HT1080 (cell line): ENCODE measurements at places on chromosomes 4 and X. TPM values are rescaled to one million over a fixed set of nuclear protein-coding genes. Genes with fewer than 3 reads are reported as not detected.

GRCh38 chr4:147863808-147864472 lies 132.1 kb downstream of the ARHGAP10 start:
- DNase-seq: no peak

Gene ARR3
- total RNA-seq: not detected in 2 replicates

- no peak for DNase-seq
Observed at GRCh38 chrX:47235691-47236103, 2.9 kb downstream of the USP11 start.

GRCh38 chr4:92265021-92265420 lies 38.7 kb upstream of the GRID2 start:
- no peak for DNase-seq

Gene MEPE
- not detected in 2 replicates for total RNA-seq

Gene CLCN4
- 0.03 and 0.08 TPM in 2 replicates for total RNA-seq

Gene PAGE5
- 254 and 341 TPM in 2 replicates for total RNA-seq

GRCh38 chrX:30948051-30948450 lies 59.0 kb upstream of the TAB3 start:
- DNase-seq: no peak

DNA sequence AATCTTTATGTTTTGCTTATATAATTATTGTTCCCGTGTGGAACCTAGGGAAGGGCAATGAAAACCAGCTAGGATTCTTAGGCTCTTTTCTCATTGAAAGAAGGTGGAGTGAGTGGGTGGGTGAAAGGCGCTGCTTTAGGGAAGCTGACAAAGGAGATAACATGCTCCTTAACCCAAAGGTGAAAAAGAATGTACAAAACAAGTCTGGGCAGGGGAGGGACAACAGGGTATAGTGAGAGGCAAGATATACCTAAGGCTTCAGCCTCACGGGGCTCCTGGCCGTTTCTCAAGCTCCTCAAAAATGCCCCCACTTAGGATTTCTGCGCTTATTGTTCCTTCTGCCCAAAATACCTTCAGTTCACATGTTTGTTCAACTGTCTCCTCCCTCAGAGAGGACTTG lies 1.8 kb downstream of the SH2D1A start:
- no peak for DNase-seq

DNA sequence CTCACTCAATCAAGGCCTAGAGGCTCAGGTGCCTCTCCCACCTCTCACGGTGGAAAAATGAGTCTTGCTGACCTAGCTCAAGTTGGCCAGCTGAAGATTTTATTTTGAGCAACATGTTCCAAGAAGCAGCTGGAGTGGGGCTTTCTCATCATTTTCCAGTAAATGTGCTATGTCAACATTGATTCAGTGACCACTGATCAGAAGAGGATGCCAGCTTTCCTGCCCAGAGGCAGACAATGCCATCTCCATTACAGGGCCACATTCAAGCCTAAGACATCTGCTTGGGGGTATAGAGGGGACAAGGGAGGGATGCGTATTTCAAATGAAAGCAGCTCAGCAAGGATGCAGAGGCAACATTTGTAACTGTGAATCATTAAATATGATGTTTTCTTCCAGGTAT lies 3.0 kb downstream of the MEPE start:
- no peak for DNase-seq

DNA sequence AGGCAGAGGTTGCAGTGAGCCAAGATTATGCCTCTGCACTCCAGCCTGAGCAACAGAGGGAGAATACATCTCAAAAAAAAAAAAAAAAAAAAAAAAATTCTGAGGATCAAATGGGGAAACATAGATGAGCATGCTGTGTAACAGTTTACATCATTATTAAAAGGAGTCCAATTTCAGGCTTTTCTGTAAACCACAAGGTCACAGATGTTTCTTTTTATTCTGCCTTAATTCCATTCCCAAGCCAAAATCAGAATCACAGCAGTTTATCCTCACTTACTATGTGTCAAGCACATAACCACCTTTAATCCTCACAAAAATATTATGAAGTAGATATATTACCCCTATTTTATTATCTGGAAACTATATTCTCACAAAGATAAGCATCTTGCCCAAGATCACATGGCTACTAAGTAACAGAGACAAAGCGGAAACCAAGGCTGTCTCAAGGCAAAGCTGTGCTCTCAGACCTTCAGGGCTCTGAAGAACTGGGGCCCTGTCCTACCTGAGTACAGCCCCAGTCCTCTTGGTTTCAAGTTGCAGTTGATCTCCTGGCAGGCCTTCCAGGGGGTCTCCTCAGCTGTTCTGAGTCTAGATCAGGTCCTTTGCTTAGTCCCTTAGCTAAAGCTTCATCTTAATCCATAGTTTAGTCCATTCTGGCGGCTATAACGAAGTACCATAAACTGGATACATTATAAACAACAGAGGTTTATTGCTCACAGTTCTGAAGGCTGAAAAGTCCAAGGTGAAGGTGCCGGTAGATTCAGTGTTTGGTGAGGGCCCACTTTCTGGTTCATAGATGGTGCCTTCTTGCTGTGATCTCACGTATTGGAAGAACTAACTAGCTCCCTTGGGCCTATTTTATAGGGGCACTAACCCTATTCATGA lies 141.3 kb downstream of the PALLD start:
- DNase-seq: no peak

DNA sequence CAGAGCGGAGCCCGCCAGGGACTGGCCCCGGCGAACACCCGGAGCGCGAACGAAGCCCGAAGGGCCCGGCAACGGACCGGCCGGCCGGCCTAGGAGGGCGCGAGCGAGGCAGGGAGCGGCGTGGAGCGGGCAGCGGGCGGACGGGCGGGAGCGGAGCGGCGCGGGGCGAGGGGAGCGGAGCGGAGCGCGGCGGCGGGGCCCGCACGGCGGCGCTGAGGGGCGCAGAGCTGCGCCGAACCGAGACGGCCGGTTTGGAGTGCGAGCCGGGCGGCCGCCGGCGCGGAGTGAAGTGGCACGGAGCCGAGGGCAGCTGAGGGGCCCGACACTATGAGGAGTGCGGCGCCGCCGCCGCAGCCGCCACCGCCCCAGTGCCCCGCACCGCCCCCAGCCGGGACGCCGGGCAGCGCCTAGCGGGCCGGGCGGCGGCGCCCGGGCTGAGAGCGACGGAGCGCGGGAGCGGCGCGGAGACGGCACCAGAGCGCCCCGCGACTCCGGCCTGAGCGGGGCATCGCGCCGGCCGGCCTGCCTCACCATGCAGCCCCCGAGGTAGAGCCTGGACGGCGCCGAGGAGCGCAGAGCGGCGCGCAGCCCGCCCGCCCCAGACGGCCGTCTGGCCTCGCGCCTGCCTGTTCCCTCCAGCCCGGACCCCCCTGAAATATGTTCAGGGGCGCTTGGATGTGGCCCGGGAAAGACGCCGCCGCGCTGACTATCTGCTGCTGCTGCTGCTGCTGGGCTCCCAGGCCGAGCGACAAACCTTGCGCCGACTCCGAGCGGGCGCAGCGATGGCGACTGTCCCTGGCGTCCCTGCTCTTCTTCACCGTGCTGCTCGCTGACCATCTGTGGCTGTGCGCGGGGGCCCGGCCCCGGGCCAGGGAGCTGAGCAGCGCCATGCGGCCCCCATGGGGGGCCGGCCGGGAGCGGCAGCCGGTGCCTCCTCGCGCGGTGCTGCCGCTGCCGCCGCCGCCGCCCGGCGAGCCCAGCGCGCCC lies 793 bp downstream of the NALF2 start:
- DNase-seq: no peak

- no peak for DNase-seq
Observed at GRCh38 chr4:3135155-3136011, 60.9 kb downstream of the HTT start.

Gene ZC4H2
- total RNA-seq: 8.3 and 9.6 TPM in 2 replicates

GRCh38 chr4:186627226-186627865 lies 72.0 kb upstream of the MTNR1A start:
- DNase-seq: no peak

DNA sequence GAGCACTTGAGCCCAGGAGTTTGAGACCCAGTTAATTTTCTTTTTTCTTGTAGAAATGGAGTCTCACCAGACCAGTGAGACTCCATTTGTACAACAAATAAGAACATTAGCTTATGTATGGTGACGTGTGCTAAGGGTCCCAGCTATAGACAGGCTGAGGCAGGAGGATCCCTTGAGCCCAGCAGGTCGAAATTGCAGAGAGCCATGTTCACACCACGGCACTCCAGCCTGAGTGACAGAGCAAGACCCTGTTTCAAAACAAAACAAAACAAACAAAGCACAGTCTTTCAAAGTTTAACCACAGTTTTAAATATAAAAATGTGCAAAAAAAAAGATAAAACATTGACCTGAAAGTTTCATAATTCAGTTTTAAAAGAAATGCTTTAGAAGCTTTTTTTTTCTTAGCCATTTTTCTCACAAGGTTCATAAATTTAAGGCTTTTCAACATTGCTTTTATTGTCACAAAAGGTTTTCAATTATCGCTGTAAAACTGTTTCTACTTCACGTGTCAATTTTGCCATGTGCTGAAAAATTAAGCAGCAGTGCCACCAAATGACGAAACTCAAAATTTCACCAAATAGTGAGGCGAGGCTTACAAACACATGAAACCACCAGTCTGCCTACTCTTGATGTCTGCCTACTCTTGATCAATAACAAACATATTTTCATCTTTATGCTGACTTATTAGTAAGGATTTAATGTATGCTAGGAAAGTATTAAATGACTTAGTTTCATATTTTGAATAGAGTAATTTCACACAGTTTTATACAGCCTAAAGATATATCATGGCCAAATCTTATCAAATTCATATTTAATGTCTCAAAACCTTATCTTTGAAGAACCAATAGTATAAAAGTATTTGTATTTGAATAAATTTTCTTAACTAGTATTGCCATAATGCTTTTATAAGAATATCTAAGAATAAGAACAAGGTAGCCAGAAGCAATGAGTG lies 126.3 kb downstream of the NEK1 start:
- peak; percentile 49 for DNase-seq

- DNase-seq: no peak
Observed at GRCh38 chr4:52868133-52868532, 6.0 kb downstream of the RASL11B start.

DNA sequence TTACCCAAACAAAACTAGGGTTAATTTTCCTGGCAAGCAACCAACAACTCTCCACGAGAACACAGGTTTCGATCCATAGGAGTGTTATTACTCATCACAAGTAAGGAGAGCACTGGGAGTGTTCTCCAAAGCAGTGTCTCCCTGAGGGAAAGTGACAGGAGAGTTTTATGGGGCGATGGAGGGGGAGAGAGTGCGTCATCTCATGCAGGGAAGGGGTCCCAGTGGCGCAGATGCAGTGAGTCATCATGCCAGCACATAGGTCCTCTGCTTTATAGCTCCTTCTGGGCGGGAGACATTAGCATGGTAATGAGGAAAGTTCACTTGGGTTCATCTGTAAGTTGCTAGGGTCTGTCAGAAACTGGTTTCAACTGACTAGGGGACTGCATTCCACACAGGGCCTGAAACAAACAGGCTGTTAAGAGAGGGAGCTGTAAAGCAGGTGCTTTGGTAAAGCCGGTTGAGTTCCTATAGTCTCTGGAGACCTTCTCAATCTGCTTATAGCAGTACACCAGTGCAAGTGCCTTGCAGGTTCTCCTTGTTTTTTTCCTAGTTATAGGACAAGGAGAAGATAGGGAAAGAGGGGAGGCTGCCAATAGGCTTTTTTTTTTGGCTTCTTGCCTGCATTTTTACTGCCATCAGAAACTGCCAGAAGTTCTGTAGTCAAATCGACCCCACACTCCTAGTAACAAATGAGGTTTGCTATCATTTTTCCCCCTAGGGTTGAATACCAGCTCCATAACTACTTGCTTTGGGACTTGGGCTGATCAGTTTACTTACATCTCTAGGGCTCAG lies 12.8 kb upstream of the BOD1L1 start:
- DNase-seq: peak; percentile 97

Gene PCSK1N
- not detected in 2 replicates for total RNA-seq

Gene FAM184B
- 0.02 TPM in 1 of 2 replicates, not detected in the other for total RNA-seq

Gene TBC1D9
- total RNA-seq: 28.1 and 28.2 TPM in 2 replicates

DNA sequence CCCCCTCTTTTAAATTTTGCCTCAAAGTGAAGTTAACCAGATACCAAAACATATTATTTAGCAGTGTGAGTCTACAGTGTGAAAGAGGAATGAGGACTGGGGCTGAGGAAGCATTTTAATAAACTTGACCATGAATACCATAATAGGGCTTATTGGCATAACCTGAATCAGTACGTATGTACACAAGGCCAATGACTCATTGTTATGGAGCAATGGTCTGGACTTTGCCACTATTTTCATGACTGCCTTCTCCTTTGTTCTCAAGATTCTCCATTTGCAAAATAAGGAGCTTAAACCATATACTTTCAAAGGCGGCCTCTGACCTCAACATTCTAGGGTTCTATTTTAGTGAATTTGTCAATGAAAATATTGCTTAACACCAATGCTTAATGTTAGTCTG lies 102.8 kb upstream of the OR13H1 start:
- peak; percentile 38 for DNase-seq

DNA sequence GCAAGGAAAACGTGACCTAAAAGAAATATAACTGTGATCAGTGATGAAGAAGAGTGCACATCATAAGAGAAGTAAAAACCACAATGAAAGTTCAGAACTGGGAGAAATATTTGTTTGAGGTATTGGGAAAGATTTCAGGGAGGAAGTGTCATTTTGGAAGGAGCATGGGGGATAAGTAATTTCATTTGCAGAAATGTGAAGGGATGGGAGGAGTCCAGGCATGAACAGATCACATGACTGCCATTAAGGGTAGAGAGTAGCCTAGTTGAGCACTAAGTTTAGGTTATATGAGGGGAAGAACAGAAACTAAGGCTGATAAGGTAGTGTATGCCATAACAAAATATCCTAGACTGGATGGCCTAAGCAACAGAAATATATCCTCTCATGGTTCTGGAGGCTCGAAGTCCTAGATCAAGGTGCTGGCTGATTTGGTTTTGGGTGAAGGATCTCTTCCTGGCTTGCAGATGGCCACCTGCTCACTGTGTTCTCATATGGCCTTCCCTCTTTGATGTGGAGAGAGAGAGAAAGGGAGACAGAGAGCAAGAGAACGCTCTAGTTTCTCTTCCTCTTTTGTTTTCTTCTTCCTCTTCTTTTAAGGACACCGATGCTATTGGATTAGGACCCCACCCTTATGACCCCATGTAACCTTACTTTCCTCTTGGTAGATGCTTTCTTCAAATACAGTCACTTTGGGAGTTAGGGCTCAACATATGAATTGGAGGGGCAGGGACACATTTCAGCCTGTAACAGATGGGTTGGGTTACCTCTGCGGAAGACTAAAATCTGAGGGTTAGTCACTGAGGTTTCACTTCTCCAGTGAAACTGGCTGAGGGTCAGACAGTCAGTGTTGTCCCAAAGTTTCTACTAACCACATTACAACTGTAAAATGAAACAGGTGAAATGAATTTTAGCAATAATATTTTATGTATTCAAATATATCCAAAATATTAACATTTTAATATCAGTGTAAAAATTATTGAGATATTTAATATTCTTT lies 77.9 kb downstream of the EGF start:
- no peak for DNase-seq

- DNase-seq: no peak
Observed at GRCh38 chr4:74190919-74191397, 33.0 kb downstream of the MTHFD2L start.
